ENCODE measurements at places on chromosomes 16 and 17.

GRCh38 chr17:71855010-71855409 is 265.8 kb upstream of the SOX9 start:
- no peak for DNase-seq

DNA sequence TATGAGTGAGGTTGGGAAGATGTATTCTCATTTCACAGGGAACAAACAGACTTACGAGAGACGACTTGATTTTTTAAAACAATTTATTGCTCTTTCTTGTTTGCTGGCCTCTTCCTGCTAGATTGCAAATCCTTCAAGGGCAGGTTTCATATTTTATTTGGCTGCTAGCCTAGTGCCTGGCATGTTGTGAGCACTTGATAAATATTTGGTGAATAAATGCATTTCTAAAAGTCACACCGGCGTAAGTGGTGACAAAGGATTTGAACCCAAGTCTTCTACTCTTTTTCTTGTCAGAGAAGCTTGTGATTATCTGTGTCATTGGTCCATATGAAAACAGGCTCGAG is 1.4 kb downstream of the WWP2 start:
- no peak for DNase-seq

DNA sequence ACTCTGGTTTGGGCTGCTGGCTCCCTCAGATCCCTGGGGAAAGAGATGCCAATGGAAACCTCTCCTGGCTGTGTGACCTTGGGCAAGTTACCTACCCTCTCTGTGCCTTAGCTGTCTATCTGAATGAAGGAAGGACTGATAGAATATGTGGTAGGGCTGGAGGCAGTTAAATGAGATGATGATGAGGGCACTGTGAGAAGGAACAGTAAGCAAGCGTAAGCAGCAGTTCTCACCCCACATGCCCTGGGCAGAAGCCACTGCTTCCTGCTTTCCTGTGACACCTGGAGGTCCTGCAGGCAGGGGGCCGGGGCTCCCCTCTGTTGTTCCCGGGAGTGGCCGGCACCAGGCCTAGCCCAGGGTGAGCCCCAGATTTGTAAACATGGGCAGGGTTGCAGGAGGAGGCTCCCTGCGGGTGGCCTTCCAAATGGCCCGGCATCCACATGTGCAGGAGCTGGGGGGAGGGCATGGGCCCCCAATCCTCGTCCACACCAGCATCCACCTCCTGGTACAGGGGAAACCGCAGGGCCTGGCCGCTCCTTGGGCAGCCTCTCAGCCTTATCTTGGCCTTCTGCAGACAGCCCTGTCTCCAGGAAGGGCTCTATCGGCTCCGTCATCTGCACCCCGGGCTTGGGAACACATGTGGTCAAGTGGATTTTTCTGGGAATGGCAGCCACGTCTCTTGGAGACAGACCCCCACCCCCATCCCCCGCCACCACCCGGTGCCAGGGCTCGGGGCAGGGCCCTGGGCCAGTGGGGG is 235.6 kb upstream of the GSE1 start:
- DNase-seq, result no peak

DNA sequence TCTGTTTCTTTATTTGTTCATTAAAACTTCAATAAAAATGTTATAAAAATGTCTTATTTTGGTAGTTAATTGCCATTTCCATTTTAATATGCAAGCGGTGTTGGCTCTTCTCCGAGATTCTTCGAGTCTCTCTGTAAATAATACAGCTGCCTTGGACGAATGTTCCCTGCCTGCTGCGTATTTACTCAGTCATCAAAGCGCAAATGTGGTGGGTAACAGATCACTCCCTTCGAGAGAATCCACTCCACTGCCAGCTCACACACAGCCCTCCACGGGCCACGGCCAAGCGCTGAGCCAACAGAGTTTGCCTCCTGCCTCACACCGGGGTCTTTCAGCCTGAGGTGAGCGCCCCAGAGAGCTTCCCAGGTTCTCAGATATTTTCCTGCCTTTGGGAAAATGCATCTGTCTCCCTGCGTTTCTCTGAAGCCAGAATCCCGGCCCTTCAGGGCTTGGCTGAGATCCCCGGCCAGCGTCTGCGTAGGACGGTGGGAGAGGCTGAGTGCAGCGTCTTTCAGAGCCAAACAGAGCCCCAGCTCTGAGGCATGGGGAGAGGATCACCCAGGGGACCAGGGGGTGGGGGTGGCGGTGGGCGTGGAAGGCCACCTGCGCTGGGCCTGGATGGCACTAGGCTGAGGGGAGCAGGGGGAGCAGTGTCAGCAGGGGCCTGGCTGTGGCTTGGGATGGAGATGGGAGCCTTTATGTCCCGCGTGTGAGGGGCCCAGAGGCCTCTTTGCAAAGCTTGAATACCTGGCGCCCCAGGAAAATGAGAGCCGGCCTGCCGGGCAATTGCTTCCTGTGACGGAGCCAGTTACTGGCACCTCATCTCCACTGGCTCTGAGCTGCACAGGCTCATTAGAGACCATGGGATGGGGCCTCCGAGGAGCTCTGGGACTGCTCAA is 248.7 kb downstream of the RBFOX3 start:
- no peak for DNase-seq

- no peak for DNase-seq
These were observed 148.7 kb upstream of the SDK2 start for GRCh38 chr17:73792994-73793393.

DNA sequence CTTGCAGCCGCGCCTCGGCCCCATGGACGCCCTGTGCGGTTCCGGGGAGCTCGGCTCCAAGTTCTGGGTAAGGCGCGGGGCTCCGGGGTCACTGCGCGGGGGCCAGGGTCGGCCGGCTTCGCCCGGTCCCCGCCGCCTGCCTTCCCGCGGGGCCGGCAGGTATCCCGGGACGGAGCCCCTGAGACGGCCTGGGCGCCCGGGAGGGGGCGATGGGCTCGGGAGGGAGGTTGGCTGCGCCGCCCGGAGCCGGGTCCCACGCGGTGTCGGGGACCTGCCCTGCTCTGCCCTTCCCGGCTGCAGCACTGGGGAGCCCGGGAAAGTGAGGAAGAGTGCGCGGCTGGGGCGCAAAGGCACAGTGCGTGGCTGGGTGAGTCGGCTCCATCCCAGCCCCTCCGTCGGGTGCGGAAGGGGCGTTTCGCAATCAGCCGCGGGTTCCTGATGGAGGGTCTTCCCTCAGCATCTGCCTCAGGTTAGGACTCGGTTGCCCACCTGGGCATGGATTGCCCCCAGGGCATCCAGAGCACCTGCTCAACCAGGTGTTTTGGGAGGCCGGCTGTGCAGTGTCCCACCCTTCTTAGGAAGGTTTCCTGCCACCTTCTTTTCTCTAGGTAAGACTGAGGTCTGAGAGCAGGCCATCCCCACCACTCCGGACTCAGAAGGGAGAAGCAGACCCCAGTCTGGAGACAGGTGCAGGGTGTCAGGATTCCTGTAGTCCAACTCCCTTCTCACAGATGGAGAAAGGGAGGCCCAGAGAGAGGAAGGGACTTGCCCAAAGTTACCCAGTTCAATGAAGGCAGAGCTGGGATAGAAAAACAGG is 442 bp downstream of the ABCC3 start:
- DNase-seq, result no peak

GRCh38 chr16:25893332-25893731 is 201.6 kb downstream of the HS3ST4 start:
- DNase-seq, result no peak

GRCh38 chr17:32341857-32342602 is at the start of gene C17orf75:
Gene C17orf75, minus strand, starts transcription at chr17:32342173. Its CDS starts 34 bp downstream, at chr17:32342139.
- DNase-seq, result peak; percentile 65

DNA sequence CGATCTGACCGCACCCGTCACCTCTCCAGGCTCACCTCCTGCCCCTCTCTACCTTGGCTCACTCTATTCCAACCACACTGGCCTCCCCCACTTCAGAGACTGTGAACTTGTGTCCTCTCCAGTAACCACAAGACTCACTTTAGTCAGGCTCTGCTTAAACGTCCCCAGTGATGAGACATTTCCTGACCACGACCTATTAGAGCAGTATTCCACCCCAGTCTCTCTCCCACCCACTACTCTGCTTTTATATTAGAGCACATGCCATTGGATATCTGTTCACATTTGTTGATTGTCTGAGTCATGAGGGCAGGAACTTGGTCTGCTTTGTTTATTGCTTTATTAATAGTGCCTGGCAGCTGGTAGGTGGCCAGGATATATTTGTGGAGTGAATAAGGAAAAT is 20.1 kb downstream of the COX11 start:
- DNase-seq, result no peak

DNA sequence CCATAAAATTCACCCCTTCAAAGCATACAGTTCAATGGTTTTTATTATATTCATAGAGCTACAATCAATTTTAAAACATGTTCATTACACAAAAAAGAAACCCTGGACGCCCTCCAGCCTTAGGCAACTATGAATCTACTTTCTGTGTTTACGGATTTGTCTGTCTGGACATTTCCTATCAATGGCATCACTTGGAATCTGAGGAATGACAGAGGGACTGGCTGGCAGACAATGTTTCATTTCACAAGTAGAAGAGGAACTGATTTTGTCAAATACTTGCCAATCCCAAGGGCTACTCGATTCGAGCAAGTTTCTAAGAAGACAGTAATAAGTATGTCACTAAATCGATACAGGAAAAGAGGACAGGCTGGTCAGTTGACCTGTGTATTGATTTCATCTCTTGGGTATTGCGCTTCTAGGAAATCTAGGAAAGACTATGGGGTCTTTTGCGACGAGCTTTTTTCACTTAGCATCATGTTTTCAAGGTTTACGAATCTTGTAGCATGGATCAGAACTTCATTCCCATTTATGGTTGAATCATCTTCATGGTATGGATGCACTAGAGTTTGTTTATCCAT is 56.6 kb downstream of the RGS9 start:
- no peak for DNase-seq

DNA sequence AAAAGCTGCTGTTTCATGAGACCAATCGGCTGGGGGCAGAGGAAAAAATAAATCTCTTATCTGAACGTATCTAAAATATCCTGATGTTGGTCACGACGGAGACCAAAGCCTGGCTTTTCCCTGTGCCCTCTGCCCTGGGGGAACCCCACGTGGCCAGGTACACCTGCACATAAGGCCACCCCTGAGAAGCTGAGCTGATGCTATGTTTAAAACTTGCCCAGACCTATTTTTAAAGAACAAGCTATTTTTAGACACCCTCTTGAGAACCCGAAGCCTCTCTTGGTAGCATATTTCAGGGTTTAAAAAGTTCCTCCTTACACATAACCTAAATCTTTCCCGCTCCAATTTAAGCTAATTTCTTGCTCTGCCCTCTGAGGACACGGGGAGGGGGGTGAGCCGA is 210.4 kb downstream of the GSG1L start:
- no peak for DNase-seq

- DNase-seq, result no peak
These were observed 38.7 kb upstream of the NFAT5 start for GRCh38 chr16:69526831-69527655.

- no peak for DNase-seq
These were observed 11.4 kb downstream of the SLC13A5 start for GRCh38 chr17:6701719-6702118.

DNA sequence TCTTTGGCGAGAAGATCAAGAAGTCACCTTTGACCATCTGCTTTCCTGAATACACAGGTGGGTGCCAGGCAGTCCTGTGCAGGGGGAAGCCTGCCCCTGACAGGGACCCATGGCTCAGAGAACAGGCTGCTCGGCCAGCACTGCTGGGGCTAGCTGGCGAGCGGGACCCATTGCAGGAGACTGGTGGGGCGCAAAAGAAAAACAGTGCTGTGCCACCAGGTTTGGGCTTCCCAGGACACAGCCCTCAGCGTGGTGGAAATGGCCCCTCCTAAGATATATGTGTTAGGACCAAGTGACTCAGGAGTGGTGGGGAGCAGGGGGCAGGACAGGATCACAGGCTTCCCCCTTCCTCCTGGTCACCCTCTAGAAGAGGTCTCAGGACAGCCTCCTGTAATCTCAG is 73.9 kb downstream of the AMFR start:
- no peak for DNase-seq

DNA sequence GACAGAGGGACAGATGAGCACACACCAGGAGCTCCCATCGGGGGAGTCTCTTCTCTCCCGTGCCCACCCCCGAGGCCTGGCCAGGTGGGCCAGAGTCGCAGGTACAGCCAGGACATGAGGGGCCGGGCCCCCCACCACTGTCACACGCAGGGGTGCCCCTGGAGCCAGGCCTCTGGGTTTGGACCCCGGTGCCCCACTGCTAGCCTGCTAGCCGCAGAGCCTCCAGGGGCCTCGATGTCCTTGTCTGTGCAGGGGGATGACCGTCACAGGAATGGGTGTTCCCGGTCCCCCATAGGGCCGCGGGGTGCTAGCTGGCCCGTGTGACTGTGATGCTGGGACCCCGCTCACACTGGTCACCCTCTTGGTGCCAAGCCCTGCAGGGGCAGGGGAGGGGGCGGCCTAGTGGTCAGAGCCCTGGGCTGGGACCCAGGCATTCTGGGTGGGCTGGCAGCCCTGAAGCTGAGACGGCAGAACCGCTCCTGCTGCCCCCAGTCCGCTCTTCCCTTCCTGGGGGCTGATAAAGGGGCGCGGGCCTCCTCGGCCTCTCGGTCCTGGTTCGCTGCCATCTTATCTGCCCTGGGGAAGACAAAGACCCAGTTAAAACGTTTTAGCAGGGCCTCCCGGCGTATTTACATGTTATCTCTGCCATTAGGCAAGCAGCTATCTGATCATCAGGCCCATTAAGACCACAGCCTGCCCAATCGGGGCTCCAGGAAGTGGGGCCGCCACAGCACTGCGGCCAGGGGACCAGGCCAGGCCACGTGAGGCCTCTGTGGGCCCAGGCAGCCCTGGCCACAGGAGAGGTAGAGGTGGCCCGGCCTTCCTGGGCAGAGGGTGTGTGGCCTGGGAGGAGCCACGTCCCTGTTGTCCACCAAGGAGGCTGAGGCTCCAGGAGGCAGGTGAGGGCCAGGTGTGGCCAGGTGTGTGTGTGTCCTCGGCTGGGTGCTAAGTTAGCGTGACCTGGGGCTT is 57.2 kb upstream of the ZC3H18 start:
- no peak for DNase-seq

Measured in stimulated activated CD4-positive, alpha-beta T cell treated with anti-CD3 and anti-CD28 coated beads, TNF-alpha, amount 100 ng/mL, for 4 hours (primary cell).